ENCODE measurements at places on chromosomes 2 and 18.

- DNase-seq, result no peak
Measured at GRCh38 chr2:151872463-151872862, 44.2 kb upstream of the ARL5A start.

DNA sequence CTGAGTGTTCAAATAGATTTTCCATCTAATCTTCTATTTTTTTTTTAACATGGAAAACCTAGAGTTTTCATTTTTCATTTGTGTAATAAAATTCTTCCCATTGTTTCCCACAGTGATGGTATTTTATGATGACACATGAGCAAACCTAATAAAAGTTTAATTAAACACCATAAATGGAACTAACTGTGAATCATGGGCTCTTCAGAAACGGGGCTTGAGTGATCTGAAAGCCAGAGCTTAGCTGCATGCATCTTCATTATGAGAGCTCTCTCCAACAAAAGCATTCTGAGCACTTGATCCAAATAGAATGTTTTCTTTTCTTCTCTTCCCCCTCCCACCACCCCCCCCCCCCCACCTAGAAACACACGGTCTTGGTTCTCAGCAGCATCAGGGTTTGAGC lies 82.1 kb upstream of the REV1 start:
- DNase-seq, result no peak

DNA sequence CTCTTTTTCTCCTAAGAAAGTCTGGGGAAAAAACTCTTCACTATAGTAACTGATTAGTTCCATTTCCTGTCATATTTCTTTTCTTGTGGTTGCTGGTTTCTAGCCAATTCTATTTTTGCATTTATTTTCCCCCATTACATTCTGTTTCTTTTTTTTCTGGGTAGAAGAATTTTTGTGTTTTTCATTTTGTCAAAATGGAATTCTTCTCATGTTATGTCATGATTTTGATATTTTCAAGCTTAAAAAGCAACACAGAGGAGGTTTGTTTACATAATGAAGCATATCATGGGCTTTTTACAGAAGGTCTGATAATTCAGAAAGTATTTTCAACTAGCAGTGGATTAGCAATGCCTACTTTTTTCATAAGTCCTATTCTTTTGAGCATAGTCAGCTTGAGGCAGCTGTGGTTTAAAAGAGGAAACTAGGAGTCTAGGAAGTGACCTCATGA lies 102.0 kb downstream of the MAP2 start:
- no peak for DNase-seq

DNA sequence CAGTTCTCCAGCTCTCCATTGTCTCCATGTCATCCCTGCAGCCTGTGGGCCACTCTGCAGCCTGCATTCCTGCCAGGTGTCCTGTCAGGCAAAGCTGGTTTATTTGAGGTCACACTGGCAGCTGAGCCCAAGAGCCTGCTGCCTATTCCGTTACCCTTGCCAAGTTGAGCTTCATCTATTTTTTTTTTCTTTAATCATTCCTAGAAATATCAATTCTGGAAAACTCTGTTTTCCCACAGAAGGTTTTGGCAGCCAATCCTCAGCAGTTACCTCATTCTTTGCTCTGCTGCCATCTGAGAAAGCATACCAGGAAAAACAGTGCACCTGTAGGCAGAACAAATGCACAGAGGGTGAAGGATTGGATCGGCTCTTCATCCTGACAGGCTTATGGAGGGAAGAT lies 411.0 kb upstream of the ACVR2A start:
- DNase-seq, result no peak

DNA sequence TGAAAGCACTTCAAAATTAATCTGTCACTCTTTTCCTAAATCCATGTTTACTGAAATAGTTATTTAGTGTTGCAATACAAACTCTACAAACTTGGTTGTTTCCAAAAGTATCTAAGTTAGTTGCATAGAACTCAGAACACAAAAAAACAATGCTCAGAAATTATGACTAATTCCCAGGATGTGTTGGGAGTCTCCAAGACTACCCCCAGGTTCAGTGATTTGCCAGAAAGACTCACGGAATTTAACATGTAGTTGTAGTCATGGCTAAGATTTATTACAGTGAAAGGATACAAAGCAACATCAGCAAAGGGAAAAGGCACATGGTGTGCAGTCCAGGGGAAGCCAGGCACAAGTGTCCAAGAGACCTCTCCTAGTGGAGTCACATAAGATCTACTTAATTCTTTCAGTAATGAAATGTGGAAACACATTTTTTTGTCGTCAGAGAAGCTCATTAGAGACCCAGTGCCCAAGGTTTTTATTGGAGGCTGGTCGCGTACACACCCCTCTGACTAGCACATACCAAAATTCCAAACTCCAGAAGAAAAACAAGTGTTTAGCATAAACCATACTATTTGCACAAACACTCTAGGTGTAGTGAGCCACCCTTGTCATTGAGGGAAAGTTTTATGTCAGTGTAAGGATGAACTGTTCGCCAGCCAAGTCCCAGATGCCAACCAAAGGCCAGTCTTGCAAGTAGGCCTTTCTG lies 43.3 kb upstream of the CYP20A1 start:
- DNase-seq, result no peak

- no peak for DNase-seq
Measured at GRCh38 chr2:140747665-140748064, 1383.2 kb downstream of the LRP1B start.

GRCh38 chr2:72889991-72890390 lies 2.8 kb downstream of the SPR start:
- no peak for DNase-seq

GRCh38 chr2:6506361-6506794 lies 359.3 kb downstream of the CMPK2 start:
- DNase-seq, result peak; percentile 20

- DNase-seq, result no peak
Measured at GRCh38 chr2:8441986-8442385, 239.9 kb upstream of the ID2 start.

DNA sequence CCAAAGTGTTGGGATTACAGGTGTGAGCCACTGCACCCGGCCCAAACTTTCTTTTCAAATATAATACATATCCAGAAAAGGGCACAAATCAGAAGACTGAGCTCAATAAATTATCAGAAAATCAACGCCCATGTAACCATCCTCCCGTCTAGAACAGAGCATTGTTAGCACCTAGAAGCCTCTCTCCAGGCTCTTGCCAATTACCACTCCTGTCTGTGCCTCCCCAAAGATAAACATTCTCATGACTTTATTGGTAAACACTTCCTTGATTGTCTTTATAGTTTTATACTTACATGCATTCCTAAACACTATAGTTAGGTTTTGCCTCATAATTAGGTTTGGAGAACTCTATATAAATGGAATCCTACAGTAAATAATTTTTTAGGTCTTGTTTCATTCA lies 58.5 kb upstream of the SP5 start:
- DNase-seq, result no peak

DNA sequence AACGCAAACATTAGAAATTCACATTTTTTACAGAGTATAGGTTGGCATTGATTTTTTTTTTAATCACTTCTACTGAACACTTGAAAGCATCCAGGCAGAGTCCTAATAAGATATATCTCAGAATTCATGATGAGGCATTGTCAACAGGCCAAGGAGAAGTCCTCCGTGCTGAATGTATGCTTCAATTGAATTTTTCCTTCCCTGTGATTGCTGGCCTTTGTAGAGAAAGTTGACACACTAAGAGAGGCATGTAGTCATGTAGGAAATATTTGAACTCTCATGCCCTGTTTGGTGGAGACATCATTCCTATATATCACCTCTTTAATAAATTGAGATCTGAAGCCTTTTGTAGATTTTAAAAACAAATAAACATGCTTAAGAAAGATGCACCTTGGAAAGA lies 844.9 kb downstream of the CPS1 start:
- no peak for DNase-seq

- DNase-seq, result no peak
Measured at GRCh38 chr18:32297579-32298170, 107.8 kb downstream of the MEP1B start.

DNA sequence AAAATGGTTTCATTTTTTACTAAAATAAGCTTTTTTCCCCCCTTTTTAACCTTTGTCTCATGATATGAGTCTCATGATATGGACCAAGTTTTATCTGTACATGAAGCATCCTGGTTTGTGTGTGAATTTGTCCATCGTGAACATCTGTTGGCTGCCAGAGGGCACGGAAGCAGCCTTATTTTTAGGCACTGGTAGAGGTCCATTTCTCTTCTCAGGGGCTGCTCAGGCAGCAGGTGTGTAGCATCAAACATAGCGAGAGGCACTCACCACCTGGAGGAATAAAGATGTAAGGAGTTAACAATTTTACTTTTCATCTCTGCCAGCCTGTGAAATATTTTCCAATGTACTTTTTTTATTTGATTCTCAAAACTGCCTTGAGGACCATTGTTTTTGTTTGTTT lies 134.5 kb downstream of the RHBDD1 start:
- no peak for DNase-seq

GRCh38 chr2:128558895-128559532 lies 240.3 kb upstream of the HS6ST1 start:
- DNase-seq, result no peak

DNA sequence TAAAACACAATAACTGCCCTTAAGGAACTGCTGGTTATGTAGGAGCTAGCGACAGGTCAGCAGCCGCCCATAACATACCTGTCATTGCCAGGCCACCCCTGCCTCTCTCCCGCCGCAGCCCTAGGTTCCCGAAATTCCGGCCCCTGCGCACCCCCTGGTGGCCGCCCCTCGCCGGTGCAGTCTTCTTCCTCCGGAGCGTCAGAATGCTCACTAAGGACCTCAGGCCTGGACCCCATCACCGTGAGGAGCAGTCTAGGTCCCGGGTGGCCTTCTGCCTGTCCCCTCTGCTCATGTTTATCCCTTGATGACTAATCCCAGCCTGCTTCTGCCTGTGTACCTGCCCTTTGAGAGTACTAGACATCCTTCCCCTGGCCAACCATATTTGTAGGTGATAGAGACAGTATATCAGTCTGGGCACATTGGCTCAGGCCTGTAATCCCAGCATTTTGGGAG lies 115.7 kb upstream of the SLC1A4 start:
- DNase-seq, result no peak

GRCh38 chr18:36658611-36659010 lies 170.2 kb downstream of the TPGS2 start:
- no peak for DNase-seq

- DNase-seq, result no peak
Measured at GRCh38 chr2:196167666-196168065, 3.7 kb downstream of the STK17B start.

GRCh38 chr18:63422864-63423304 lies 608 bp upstream of the VPS4B start:
- DNase-seq, result no peak

DNA sequence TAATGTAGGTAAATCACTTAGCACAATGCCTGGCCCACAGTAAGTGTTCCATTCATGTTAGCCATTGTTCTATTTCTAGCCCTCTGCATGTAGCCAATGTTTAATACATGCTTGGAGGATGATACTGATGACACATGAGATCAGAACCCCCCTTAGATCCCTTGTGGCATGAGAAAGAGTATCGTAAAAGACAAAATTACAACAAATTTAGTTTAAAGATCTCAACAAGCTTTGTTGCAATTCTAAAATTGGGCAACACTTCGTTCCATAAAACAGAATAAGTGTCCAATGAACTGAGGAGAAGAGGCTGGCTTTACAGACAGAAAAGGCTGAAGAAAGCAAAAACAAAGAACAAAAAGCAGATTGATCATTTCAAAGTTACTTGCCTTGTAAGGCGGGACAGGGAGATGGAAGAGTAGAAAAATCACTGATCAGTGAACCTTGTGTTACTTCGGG lies 148.7 kb upstream of the SLC1A4 start:
- no peak for DNase-seq

GRCh38 chr18:22391407-22392345 lies 26.0 kb downstream of the CTAGE1 start:
- DNase-seq, result peak; percentile 89

- no peak for DNase-seq
Measured at GRCh38 chr2:46461709-46462171, 17.6 kb upstream of the TMEM247 start.

- DNase-seq, result no peak
Measured at GRCh38 chr2:185785156-185785555, 46.6 kb downstream of the FSIP2 start.

DNA sequence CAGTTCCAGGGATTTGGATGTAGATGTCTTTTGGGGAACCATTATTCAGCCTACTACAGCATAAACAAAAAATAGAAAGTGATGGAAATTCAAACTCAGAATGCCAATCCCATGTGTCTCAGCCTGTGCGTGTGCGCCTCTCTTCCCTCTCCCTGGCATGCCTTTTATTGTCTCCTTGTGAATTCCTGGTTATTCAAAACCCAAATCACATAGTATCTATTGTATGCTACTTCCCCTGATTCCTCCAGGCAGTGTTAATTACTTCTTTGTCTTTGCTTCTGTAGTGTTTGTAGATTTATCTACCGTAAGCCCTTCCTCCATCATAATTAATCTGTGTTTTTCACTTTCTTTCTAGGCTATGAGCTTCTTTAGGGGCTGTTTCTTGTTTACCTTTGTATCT lies 38.9 kb downstream of the RHBDD1 start:
- DNase-seq, result no peak

- DNase-seq, result no peak
Measured at GRCh38 chr18:56235481-56236013, 402.8 kb downstream of the TXNL1 start.

DNA sequence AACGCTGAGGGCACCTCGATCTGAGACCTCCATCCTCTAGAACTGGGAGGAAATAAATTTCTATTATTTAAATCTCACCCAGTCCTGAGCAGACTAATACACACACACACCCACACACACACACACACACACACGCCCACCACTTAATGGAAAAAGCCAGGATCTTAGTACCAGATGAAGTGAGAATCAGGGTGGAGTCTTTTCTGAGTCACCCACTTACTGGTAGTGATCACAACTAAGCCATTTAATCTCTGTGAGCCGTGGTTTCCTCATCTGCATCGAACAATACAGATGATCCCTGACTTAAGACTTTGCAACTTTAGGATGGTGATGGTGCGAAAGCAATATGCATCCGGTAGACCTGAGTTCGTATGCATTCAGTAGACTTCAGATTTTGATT lies 18.6 kb downstream of the THNSL2 start:
- no peak for DNase-seq

DNA sequence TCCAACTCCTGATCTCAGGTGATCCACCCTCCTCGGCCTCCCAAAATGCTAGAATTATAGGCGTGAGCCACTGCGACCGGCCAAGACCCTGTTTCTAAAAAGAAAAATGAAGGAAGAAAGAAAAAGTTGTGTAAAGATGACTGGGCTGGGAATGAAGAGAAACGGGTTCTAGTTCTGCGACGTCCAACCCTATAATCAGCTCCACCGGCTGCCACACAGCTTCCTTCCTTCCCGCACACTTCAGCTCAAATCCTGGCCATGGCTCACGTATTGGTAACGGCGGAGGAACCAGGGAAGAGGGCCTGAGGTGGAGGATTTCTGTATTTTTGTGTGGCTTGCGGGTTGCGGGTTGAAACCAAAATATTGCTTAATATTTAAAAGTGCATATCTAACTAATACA lies 88.1 kb downstream of the MYL12B start:
- DNase-seq, result no peak

DNA sequence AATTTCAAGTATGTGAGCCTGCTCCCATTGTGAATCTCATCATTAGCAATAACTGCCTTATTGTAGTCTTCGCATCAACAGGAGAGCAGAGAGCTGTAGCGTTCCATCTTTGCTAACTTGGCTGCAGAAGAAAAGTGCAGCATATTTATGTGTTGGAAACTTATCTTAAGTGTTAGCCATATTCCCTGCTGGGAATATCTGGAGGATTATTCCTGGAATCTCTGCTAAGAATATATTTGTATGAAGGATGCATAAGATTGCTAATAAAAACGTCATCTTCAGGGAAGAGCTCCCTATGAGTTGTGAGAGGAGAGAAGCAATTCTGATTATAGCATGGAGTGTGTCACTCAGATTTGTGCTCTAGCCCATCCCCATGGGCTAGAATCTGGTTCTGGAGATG lies 115.1 kb upstream of the REG3G start:
- no peak for DNase-seq

- DNase-seq, result no peak
Measured at GRCh38 chr18:59961070-59961469, 61.3 kb downstream of the PMAIP1 start.

All from epithelial cell of proximal tubule (primary cell).